ENCODE measurements at places on chromosomes 4 and X.

GRCh38 chrX:100698551-100698950, 33.4 kb downstream of the SYTL4 start:
- no peak for DNase-seq

- DNase-seq, result no peak
These were observed 99.4 kb upstream of the STX18 start for GRCh38 chr4:4641254-4641653.

DNA sequence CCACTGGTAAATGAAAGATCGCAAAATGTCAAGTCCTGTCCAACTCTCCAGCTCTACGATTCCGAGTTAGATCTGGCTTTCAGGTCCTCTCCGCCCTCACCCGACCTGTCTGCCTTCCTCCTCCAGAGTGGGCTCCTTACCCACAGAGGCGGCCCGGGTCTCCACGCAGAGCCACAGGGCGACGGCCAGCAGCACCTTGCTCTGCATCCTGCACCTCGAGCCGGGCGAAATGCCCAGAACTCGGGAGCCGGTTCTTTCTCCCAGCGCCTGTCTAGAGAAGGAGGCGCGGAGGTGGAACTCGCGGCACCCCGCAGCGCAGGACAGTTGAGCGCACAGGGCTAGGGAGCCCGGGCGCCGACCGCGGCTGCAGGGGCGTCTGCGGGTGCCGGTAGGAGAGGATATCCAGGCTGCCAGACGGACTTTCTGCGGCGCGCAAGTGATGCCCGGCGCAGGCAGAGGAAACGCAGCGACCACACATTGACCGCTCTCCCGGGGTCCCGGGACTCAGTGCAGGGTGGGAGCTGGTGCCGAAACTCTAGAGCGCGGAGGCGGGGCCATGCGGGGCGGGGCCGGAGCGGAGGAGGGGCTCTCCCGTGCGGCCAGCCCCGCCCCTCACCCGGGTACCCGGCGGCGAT, at the start of gene KDR:
Gene KDR (minus strand): TSS at position 509 of the 635 bp plus-strand sequence. CDS start 302 bp downstream, at position 207.
- no peak for DNase-seq

DNA sequence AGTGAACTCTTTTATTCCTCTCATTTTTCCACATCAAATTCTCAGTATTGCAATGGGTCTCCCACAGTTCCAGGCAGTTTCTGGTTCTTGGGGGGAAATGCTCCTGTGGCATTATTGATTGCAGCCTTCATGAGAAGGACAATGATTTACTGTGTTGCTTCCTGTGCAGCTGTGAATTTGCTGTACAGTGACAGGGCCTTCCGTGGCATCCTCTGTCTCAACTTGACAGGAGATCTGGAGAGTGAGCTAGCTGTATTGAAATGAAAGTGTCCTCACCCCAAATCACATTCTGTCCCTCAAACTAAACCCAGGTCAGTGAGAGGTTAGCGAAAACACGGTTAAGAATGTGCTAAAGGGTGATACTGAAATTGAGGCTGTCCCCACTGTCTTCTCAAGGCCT, 77.1 kb upstream of the ATOH1 start:
- no peak for DNase-seq

DNA sequence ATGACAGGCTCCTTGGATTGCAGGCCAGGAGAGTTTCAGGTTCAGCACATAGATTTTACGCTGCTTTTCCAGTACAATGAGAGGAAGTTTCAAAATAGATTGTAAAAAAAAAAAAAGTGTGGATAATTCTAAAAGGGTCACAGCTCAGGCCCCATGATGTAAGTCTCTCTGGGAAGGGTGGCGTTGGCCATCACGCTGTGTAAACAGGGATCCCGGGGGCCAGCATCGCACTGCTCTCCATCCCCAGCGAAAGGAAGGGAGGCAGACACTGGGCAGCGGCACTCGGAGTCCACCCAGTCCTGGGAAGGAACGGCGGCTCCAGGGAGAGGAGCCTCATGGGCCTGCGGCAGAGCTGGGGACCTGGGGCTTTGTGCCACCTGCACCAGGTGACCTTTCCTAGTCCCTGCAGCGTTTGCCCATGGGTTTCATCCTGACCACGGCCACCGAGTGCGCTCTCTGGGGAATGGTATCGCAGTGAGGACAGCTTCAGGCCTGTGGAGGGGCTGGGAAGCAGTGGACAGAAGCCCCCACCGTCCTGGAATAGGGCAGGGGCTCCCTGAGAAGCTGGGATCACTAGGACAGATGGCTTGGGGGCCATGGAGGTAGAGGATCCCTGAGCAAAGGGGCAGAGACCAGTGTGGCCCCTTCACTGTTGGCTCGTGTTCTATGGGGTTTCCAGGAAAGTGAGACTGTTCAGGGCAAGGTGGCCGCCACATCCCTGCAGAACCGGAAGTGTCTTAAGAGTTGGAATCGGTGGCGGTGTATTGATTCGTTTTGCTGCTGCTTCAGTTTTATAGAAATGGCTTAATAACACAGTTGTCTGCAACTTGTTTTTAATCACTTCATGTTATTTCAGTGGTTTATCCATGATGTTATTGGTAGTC, 38.9 kb downstream of the RGS12 start:
- DNase-seq, result no peak

DNA sequence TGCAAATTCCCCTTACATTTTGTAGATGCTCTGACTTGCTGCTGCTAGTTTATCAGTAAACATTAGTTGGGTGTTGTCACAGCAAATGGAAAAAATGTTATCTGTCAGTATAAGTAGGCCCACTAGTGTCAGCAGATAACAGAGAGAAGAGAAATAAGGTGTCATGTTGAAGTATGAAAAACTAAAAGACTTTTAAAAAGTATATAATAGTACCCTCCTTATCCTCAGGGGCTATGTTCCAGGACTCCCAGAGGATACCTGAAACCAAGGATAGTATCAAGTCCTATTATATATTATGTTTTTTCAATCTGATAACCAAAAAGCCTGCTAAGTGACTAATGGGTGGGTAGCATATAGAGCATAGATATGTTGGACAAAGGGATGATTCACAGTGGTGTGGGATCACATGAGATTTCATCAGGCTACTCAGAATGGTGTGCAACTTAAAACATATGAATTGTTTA, 11.6 kb upstream of the BMP2K start:
- DNase-seq, result no peak

GRCh38 chrX:11438767-11439166, 145.6 kb downstream of the AMELX start:
- no peak for DNase-seq

DNA sequence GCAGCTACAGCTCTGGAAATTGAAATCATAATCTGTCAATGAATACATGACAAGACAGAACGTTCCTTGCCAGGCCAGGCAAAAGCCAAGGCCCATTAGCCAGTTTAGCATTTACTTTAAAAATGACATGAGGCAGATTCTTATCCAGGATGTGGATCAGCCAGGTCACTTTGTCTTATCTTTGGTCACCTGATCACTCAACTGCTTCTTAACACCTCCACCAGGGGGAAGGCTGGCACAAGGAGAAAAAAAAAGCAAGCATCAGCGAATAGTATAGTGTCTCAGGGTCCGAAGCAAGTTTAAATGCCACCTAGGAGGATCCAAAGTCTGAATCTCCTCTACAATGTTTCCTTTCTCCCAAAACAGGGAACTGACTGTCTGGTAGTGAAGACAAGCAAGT, 18.8 kb downstream of the ATP1B4 start:
- DNase-seq, result no peak

GRCh38 chrX:119107206-119107605, 20.4 kb downstream of the KIAA1210 start:
- DNase-seq, result no peak

DNA sequence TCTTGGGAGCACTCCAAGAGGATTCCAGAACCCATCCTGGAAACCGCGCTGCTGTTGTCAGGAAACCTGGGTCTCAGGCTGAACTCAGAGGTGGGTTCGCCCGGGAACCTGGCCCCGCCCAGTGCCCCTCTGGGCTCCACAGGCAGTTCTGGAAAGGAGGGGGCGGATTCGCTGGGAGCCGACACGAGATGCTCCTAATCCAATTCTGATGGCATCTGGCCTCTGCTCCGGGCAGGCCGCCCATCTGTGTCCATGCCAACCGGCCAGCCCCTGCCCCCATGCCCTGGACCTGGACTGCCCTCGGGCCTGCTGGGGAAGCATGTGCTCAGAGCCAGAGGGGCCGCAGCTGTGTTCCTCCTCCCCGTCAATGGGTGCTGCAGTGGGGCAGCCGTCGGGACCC, 21.0 kb downstream of the ATP2B3 start:
- no peak for DNase-seq

DNA sequence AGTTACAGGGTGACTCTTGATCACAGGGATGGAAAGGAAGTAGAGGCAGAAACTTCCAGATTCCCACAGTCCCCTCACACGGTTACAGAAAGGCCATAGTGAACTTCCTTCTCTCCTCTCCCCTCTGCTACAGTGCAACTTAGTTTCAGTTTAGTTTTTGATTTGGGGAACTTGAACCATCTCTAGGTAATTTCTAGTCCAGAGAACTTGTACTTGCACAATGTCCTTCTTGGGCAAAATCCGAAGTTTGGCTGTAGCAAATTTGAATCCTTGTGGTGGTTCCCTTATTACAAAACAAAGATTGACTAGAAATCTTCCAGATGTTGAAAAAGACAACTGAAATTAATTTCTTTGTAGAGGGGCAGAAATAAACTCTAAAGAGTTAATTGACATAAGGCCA, 1.2 kb upstream of the BLTP1 start:
- DNase-seq, result no peak

- no peak for DNase-seq
These were observed 87.2 kb downstream of the AREG start for GRCh38 chr4:74531963-74532794.

GRCh38 chr4:6224735-6225134, 24.4 kb upstream of the JAKMIP1 start:
- no peak for DNase-seq

- DNase-seq, result no peak
These were observed 120.1 kb downstream of the AFF1 start for GRCh38 chr4:87054900-87055299.

DNA sequence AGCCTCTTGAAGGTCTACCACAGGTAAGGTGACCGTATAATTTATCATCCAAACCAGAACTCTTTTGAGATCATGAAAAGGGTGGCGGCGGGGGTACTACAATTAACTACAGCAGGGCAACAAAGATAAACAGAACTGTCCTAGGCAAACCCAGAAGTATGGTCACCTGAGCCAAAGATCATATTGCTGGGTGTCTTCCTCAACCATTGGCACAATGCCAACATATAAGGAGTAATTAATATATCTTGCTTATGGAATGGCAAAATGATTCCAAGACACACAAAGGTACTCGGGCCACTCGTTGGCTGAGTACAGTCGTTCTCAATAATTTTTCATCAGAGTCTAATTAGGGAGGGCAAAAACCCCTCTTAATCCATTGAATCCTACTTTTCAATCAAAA, 273.3 kb downstream of the QDPR start:
- no peak for DNase-seq

DNA sequence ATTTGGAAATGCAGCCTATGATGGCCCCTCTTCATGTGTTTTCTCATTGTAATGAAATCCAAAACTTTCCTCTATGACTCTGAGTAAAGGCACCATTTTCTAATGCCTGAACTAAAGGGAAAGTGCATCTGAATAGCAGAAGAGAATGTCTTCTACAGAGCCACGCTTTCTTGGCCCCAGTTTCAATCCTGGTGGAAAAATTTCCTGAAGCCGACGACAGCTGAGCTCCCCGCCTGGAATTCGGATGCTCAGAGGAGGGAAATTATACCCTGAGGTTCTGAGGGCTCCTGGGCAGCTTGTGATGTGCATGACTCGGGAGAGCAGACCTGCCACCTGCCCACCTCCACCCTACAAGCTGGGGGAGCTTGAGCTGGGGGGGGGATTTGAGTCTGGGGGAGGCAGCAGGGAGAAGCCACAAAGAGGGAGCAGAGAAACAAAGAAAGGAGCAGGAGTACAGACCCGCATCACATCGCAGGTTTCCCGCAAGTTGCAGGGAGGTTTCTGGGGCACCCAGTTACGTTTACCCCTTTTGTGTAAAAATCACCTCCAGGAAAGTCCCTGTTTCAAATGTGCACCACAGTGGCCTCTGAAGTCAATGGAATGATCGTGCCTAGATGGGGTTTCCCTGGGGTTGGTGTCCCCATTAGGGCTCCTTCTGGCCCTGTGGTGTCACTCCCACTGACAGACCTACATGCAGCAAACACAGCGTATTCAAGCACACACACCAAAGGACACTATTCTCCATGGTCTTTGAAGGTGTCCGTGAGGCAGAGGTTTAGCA, 145.6 kb upstream of the RBPJ start:
- DNase-seq, result no peak

DNA sequence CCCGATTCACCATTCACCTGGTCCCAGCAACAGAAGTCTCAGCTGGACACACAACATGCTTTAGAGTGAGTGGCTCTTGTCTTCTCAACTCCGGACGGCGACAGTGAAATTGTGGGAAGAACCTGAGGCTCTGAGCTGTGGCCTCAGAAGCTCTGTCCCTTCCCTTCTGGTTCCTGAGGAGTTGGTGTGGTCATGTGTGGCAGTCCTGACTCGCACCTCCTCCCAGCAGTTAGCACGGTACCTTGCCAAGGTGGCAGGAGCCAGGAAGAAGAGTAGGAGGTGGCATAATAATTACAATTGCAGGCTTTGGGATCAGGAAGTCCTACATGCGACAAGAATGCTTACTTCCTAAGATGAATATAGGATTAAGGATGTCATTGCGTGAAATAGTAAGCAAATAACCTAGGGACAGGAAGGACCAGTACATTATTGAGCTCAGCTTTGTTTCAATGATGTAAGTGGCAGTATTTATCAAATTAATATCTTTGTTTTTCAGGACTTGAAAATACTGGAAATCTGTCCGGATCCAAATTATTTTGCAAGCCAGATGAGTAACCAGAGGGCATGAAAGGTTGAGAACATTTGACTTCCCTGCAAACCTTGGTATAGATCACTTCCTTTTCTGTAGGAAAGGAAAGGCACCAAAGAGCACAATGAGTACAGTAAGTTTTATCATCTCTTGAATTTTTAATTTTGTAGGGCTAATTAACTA, 21.1 kb downstream of the RNF4 start:
- DNase-seq, result no peak

- no peak for DNase-seq
These were observed 249.3 kb downstream of the ANKRD50 start for GRCh38 chr4:124462954-124463828.

DNA sequence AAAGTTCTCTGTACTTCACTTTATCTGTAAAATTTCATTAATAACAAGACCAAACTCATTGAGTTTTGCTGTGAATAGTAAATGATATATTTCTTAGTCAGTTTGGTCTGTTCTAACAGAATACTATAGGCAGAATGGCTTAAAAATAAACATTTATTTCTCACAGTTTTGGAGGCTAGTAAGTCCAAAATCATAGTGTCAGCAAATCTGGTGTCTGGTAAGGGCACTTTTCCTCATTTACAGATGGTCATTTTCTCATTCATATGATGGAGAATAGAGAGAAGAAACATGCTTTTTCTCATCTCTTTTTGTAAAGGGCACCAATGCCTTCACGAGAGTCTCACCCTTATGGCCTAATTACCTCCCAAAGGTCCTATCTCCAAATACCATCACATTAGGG, 415.1 kb downstream of the FAM133A start:
- no peak for DNase-seq

DNA sequence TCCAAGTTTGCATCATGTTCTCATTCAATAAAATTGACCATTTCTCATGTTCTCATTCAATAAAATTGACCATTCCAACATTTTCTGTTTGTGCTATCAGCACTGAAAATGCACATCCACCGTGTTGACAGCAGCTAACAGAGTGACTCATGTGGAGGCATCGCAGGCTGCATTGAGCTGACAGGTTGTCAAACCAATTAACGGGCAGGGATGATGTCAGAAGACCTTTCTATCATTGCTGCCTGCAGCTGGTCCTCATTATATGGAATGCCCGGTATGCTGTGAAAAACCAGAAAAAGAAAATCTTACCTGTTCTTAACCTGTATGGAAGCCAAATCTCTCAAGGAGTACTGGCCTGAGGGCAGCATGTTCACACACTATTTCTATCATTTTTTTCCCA, 202.0 kb downstream of the SMIM20 start:
- DNase-seq, result no peak

Data from cortex of kidney (tissue), 1 donor.